MG63 (cell line): ENCODE measurements at places on chromosomes 2 and 18. TPM values are rescaled to one million over a fixed set of nuclear protein-coding genes. Genes with fewer than 3 reads are reported as not detected.
A peak's percentile ranks its signal among the peaks of the same experiment; 100 is the strongest.

Gene EHBP1
- 14.3 and 24.3 TPM in 2 replicates for total RNA-seq

- peak; percentile 40 for DNase-seq
These were observed 691 bp downstream of the BIRC6 start for GRCh38 chr2:32357318-32358110.

DNA sequence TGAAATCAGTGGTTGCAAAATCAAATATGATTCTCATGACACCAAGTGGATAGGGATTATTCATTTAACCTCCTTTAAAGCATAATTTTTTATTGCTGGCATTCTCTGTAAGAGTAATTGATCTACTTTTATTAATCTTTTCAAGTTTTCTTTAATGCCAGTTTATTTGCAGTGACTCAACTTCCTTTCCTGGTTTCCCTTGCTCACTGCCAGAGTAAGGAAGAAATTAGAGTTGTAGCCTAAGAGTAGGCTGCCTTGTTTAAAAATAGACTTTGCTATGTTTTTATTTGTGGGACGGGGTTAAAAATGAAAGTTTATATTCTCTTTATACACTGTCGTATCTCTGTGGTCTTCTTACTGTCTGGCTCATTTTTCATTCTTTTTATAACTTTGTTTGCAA is 148.6 kb downstream of the WDR7 start:
- no peak for DNase-seq

GRCh38 chr2:30730736-30731647 is 76.3 kb downstream of the CAPN13 start:
- DNase-seq = no peak

Gene GPC1
- 95.4 and 177 TPM in 2 replicates for total RNA-seq

DNA sequence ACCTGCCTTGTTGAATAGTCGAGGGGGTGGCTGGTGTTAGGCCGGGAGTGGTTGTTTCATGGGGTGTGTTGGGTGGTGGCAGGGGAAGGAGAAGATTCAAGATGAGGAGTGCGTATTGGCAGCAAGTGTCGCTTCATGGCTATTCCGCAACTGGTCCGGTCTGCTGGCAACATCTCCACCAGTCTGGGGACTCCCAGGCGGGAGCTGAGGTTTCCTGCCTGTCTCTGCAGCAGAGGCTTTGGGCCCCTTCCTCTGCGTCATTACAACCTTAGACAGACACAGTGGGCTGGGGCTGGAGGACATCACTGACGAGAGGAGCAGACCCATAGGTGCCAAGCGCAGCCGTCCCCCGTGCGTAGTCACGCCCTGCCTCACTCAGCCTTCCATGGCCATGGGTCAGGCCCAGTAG is 64.0 kb upstream of the MCFD2 start:
- DNase-seq = no peak

- no peak for DNase-seq
These were observed 463.3 kb upstream of the CELF4 start for GRCh38 chr18:38028946-38029345.

GRCh38 chr2:56333812-56334485 is 150.2 kb downstream of the CCDC85A start:
- no peak for DNase-seq

GRCh38 chr18:72819050-72819449 is 48.7 kb downstream of the NETO1 start:
- DNase-seq = no peak

GRCh38 chr2:31171142-31171541 is 32.9 kb upstream of the GALNT14 start:
- DNase-seq = no peak

- DNase-seq = no peak
These were observed 13.7 kb downstream of the TET3 start for GRCh38 chr2:73998451-73998850.

GRCh38 chr2:236164201-236164924 is 3.8 kb downstream of the GBX2 start:
- DNase-seq = peak; percentile 32

DNA sequence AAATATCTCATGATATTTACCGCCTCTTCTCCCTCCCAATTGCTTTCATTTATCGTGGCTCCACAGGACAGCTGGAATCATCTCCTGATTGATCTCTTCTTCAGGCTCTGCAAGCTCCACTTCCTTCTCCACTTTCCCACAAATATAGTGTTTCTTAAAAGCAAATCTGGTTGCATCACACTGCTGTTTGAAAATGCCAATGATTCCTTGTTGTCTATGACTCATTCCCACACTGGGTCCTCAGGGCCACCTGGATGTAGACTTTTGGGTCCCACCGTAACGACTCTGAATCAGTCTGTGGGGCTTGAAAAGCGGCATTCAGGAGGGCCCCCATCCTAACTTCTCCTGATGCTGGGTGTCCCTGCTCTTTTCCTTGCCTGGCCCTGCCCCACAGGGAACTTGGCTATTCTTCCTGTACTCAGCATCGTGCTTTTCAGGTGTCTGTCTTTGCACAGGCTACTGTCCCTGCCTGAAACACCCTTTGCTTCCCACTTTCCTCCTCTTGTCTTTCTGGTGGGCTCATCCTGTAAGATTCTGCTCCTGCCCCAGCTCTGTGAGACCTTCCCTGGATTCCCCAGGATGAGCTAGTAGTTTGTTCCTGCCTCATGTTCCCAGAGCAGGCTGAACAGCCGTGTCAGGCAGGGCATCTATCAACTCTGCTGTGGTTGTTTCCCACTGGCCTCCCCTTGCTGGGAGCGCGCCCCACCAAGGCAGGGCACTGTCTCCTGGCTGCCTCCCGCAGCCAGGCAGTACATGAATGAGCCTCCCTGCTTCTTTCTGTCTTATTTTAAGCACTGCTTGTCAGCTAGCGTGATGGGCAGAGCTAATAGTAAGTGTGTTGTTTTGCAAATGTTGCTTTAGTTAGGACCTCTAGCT is 111.9 kb downstream of the KCTD1 start:
- DNase-seq = no peak

Gene L3MBTL4
- total RNA-seq = not detected in 2 replicates

DNA sequence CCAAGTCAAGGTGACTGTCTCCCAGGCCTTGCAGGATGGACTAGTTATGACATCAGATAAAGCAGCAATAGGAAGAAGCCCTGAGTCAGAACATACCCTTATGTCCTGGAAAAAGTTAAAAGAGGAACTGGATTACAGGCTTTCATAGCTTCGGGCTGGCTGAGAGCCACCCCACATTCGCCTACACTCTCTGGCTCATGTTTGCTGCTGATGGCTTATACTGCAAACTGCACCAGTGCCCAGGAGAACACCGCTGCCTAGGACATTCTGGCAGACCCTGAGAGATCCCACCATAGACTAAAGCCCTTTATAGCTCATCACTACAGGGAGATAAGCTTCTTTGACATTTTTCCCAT is 20.3 kb downstream of the SLC8A1 start:
- DNase-seq = peak; percentile 79

- DNase-seq = no peak
These were observed 962 bp downstream of the TANK start for GRCh38 chr2:161161074-161161706.

Gene CFAP53
- total RNA-seq = not detected in 2 replicates

Gene CPLX4
- not detected in 2 replicates for total RNA-seq

GRCh38 chr2:71064754-71065621 is 3.5 kb upstream of the NAGK start:
- DNase-seq = no peak

DNA sequence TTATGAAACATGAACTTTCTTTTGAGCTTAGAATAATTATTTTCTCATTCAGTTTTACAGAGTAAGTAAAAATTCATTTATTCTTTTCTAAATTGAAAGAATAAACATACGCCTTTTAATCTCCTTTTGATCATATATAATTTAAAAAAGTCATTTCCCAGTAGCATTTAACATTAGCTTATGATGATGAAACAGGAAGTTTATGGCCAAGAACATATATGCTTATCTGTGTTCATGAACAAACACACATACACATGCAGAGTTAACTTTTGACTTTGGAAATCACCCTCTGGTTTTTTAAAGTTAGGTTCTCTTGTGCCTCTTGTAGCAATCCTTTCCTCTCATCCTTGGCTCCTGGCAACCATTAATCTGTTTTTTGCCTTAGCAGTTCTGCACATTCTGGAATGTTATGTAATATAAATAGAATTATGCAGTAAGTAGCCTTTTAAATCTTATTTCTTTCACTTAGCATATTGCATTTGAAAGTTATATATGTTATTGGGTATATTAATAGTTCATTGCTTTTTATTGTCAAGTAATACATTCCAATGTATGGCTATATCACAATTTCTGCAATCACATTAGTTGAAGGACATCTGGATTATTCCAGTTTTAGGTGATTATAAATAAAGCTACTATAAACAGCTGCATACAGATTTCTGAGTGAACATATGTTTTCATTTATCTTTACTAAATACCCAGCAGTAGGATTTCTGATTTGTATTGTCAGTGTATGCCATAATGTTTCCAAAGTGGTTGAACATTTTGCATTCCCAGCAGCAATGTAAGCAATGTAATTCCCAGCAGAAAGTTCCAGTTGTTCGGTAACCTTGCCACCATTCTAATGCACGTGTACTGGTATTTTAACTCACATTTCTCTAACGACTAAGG is 210.3 kb downstream of the ZRANB3 start:
- no peak for DNase-seq

Gene CAPN13
- not detected in 2 replicates for total RNA-seq

Gene CCDC85A
- 0.89 TPM in 1 of 2 replicates, not detected in the other for total RNA-seq

Gene STARD6
- 1.3 TPM in 1 of 2 replicates, not detected in the other for total RNA-seq

GRCh38 chr2:70927641-70928040 is 8.1 kb upstream of the ATP6V1B1 start:
- DNase-seq = no peak

GRCh38 chr2:131027566-131028528 is 65.4 kb downstream of the FAM168B start:
- DNase-seq = no peak

- DNase-seq = no peak
These were observed 27.9 kb downstream of the TGFBRAP1 start for GRCh38 chr2:105301646-105302045.

- DNase-seq = no peak
These were observed 227.6 kb upstream of the HNRNPA3 start for GRCh38 chr2:176984987-176985386.

- DNase-seq = no peak
These were observed 39.7 kb upstream of the B3GNT7 start for GRCh38 chr2:231355508-231356465.

Gene NTSR2
- not detected in 2 replicates for total RNA-seq

- DNase-seq = no peak
These were observed 466.5 kb downstream of the METTL4 start for GRCh38 chr18:2104620-2105462.

Gene SP140
- total RNA-seq = 0.17 and 0.56 TPM in 2 replicates

GRCh38 chr2:139067072-139067471 is 286.9 kb upstream of the NXPH2 start:
- no peak for DNase-seq

Gene GREB1L
- 0.07 and 2.7 TPM in 2 replicates for total RNA-seq

- DNase-seq = no peak
These were observed 16.7 kb upstream of the GLS start for GRCh38 chr2:190863946-190864345.

GRCh38 chr2:161269111-161269510 is 39.1 kb upstream of the PSMD14 start:
- no peak for DNase-seq

DNA sequence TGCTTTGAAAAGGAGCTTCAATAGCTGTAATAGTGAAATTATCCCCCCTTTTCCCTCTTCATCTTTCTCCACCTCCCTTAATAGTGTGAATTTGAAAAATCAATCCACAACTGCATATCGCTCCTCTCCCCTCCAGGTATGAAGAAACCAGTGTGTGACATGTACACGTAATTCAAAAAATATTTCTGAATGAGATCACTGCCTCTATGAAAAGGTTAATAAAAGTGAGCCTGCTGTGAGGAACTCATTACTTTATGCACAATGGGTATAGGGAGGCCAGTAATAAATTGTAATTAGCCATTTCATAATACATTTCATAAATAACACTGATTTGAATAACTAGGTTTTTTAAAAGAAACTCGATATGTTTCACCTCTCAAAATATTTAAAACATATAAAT is 209.0 kb upstream of the KYNU start:
- DNase-seq = no peak

DNA sequence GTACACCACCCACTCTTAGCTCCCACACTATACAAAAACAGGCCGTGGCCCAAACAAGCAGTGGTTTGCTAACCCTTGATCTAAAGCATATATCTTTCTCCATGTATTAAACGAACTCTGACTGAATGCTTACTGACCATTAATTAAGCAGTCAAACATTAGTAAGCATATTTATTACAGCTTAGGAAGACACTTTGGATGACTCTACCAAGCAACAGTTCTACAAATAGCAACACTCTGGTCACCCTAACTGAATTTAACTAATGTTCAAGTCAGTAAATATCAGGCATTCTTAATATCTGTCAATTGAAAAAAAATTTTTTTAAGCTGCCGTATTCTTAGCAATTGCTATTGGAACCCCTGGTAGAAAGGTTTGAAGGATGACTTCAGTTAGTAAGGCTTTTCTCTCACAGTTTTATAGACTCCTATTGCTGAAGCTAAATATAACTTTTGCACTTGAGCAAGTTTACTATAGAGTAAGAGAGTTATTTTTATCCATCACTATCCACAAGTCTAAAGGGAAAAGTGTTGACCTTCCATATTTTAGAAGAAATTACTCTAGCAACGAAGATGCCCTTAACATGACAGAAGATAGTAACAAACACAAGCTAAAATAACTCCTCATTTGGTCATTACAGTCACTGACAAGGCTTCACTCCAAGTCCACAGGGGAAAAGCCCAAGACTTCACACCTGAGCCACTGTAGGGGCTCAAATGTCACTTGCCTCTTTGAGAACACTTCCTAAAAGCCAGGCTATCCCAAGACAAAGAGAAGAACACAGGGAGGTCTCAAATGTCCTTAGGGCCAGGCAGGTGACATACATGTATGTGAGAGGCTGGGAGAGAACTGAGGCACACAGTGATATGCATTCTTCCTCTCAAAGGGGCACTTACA is 74.4 kb downstream of the RTN4 start:
- no peak for DNase-seq

GRCh38 chr2:16852651-16853050 is 187.0 kb upstream of the CYRIA start:
- DNase-seq = no peak

Gene RNMT
- 13.2 and 25.4 TPM in 2 replicates for total RNA-seq

- peak; percentile 79 for DNase-seq
These were observed 31.7 kb downstream of the ACMSD start for GRCh38 chr2:134869946-134870736.

Gene ESPNL
- total RNA-seq = 0.03 TPM in 1 of 2 replicates, not detected in the other

GRCh38 chr18:5393779-5394178 is 98.3 kb upstream of the ZBTB14 start:
- DNase-seq = no peak

GRCh38 chr18:422966-423365 is 77.5 kb downstream of the COLEC12 start:
- no peak for DNase-seq
